SK-N-SH (cell line): ENCODE measurements at places on chromosomes 13 and 19. TPM values are rescaled to one million over a fixed set of nuclear protein-coding genes. Genes with fewer than 3 reads are reported as not detected.

TMIGD2 gene
- 0.06 TPM in 1 of 2 replicates, not detected in the other for polyA plus RNA-seq

DNA sequence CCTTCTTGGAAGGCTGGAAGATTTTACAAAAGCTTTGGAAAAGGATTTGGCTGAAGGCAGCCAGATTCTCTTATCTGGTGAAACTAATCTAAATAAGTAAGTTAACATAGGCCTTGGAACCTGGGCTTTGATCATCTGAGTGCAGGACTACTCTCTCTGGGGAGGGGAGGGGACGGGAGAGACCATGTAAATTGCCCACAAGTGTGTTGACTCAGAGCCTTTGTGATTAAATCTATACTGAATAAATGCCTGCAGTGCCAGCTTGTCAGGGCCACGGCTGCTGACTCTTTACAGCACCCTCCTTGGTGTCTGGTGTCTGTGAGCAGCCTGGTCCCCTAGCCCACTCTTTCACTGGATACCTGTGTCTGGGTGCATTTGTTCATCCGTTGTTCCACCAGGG is 251.4 kb downstream of the ITGBL1 start:
- H3K4me3 ChIP-seq: no peak overlapping the region
- peaks cover 12% of the 10 kb centered on the region; the same call in 1 of the 2 replicates for H3K36me3 ChIP-seq
- no peaks in the 10 kb centered on the region for H3K4me1 ChIP-seq
- H3K27me3 ChIP-seq: no peaks in the 10 kb centered on the region
- no peak overlapping the region for H3K27ac ChIP-seq
- DNase-seq: no peak

DNA sequence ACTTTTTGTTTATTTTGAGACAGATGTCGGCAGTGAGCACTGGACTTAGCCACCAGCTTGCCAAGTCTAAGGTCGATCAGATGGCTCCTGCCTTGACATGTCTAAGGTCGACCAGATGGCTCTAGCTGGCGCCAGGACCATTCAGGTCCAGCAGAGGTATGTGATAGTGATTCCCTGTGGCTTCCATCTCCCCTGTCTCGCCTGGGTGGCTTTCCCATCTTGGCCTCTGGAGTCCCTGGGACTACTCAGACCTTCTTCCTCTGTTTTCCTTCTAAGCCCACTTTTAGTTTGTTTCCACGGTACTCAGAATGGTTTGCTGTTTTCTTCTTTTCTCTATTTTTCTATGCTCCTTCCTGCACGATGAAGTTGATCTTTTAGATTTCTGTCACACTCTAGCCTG is 1435.7 kb downstream of the UQCRFS1 start:
- H3K4me1 ChIP-seq: no peaks in the 10 kb centered on the region
- H3K36me3 ChIP-seq: no peaks in the 10 kb centered on the region
- no peaks in the 10 kb centered on the region for H3K27me3 ChIP-seq
- no peak overlapping the region for H3K27ac ChIP-seq

DNA sequence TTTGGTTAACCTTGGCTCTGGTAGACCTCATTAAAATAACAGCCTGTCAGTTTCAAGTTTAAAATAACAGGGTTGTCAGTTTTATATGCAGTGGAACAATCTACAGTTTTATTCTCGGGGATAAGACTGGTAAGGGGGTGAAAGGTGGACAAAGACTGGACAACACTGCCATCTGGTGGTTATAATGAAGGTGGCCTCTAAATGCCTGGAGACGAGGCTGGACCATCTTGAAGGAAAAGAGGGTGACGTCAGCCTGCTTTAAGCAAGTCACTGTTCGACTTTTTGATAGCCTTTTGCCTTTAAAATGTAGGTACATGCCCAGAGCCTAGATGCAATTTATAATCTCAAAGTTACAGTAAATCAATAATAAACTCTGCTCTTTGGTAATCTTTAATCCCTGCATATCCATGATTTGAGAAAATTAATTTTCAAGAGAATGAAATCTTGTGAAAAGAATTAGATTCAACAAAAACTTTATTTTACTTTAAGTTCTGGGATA is 117.0 kb downstream of the DCT start:
- peak; percentile 81 for DNase-seq
- H3K36me3 ChIP-seq: no peaks in the 10 kb centered on the region
- no peak overlapping the region for H3K27ac ChIP-seq
- H3K4me1 ChIP-seq: no peaks in the 10 kb centered on the region; the same call in 1 of the 2 replicates
- H3K27me3 ChIP-seq: no peaks in the 10 kb centered on the region
- H3K4me3 ChIP-seq: no peak overlapping the region

DNA sequence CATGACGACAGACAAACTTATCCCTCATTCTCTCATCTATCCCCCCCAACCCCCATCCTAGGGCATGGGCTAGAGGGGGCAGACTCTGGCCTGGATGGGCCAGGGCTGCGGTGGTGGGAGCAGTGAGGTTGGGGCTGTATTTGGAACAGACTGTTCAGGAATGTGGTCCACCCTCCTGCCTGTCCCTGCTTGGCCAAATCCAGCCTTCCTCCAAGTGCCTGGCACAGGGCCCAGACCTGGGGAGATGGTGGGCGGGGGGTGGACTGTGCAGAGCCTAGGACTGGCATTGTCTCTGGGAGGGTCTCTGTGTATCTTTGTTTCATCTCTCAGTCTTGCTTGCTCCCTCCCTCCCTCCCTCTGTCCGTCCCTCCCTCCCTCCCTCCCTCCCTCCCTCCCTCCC is 14.2 kb downstream of the EGLN2 start:
- peaks cover 9% of the 10 kb centered on the region for H3K36me3 ChIP-seq
- H3K27ac ChIP-seq: no peak overlapping the region
- DNase-seq: no peak

GRCh38 chr19:4937060-4937459 is 27.8 kb downstream of the UHRF1 start:
- H3K27ac ChIP-seq: no peak overlapping the region
- no peaks in the 10 kb centered on the region for H3K27me3 ChIP-seq
- H3K4me3 ChIP-seq: no peak overlapping the region
- peaks cover 18% of the 10 kb centered on the region for H3K36me3 ChIP-seq

GRCh38 chr19:10120538-10121189 is 965 bp upstream of the EIF3G start:
- peaks cover 12% of the 10 kb centered on the region for H3K36me3 ChIP-seq
- no peak for DNase-seq
- H3K4me3 ChIP-seq: no peak overlapping the region
- no peaks in the 10 kb centered on the region for H3K27me3 ChIP-seq
- 0 out of 2 replicates have a peak, but pooled peaks cover 3% of the 10 kb centered on the region for H3K4me1 ChIP-seq

DNA sequence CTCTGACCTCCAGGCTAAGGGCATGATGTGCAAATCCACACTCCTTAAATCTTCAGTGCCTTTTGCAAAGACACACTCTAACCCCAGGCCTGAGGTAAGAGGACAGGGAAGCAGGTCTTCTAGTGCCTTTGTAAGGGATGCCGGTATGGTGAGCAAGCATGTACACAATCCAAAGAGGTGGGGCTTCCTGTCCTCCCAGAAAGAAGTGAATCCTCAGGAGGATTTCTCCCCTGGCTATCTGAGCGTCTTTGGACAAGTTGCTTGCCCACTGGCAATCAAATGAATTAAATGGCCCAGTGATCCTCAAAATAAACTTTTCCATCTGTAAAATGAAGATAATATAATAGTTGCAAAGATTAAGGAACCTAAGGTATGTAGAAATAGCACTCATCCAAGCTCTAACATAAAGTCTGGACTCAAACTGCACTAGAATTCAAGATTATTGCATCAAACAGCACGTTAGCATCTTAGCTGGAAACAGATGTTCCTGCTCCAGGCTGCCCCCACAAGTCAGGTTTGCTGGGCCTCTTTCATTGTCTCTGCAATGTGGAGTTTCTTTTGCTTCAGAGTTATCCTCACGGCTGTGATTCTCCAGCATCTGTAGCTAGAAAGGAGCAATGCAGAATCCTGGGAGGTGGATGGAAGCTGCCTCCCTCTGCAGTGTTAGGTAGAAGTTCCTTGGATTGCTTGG is 249.6 kb downstream of the TSHZ3 start:
- no peak overlapping the region for H3K27ac ChIP-seq
- no peaks in the 10 kb centered on the region for H3K27me3 ChIP-seq
- no peak overlapping the region for H3K4me3 ChIP-seq

PSG3 gene
- 0.07 and 0.10 TPM in 2 replicates for polyA plus RNA-seq

- no peaks in the 10 kb centered on the region for H3K36me3 ChIP-seq
- no peak overlapping the region for H3K27ac ChIP-seq
- DNase-seq: peak; percentile 63
- H3K27me3 ChIP-seq: no peaks in the 10 kb centered on the region
- no peak overlapping the region for H3K4me3 ChIP-seq
- no peaks in the 10 kb centered on the region for H3K4me1 ChIP-seq
These were observed 548.2 kb downstream of the GPC5 start for GRCh38 chr13:91946498-91947070.

IGSF23 gene
- polyA plus RNA-seq: 0.08 and 0.10 TPM in 2 replicates

GRCh38 chr13:105340061-105340606 is 1195.3 kb downstream of the EFNB2 start:
- no peak overlapping the region for H3K27ac ChIP-seq
- no peak overlapping the region for H3K4me3 ChIP-seq
- H3K36me3 ChIP-seq: no peaks in the 10 kb centered on the region

DNA sequence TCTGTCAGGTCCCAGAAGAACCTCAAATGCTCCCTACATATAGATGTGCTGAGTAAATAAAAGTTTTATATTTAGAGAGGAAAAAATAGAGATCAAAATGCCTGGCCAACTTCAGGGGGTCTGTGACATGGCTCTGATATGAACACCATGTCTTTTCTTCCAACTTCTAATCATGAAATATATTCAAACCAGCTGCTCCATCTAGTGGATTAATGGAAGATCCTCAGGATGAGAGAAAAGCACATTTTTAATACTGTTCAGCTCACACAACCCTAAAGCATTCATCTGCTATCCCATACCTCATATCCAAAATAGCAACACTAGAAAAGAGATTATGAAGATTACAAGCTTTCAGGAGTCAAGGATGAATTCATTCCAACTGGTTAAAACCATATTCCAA is 56.0 kb upstream of the DOCK9 start:
- no peak overlapping the region for H3K27ac ChIP-seq
- H3K4me1 ChIP-seq: no peaks in the 10 kb centered on the region; the same call in none of the 2 replicates
- no peak overlapping the region for H3K4me3 ChIP-seq
- H3K27me3 ChIP-seq: no peaks in the 10 kb centered on the region
- H3K36me3 ChIP-seq: no peaks in the 10 kb centered on the region

- H3K4me3 ChIP-seq: no peak overlapping the region
- peaks cover 3% of the 10 kb centered on the region for H3K4me1 ChIP-seq
- no peaks in the 10 kb centered on the region for H3K36me3 ChIP-seq
- no peaks in the 10 kb centered on the region for H3K27me3 ChIP-seq
- peak overlapping the region; percentile 19; the same call in 1 of the 2 replicates for H3K27ac ChIP-seq
- no peak for DNase-seq
These were observed 46.3 kb upstream of the TPP2 start for GRCh38 chr13:102550507-102550906.

- DNase-seq: no peak
- no peaks in the 10 kb centered on the region for H3K4me1 ChIP-seq
- no peak overlapping the region for H3K4me3 ChIP-seq
- H3K27ac ChIP-seq: no peak overlapping the region
- H3K27me3 ChIP-seq: no peaks in the 10 kb centered on the region
- peaks cover 26% of the 10 kb centered on the region; the same call in 1 of the 2 replicates for H3K36me3 ChIP-seq
These were observed 9.8 kb downstream of the PNPLA6 start for GRCh38 chr19:7545300-7545699.

DNA sequence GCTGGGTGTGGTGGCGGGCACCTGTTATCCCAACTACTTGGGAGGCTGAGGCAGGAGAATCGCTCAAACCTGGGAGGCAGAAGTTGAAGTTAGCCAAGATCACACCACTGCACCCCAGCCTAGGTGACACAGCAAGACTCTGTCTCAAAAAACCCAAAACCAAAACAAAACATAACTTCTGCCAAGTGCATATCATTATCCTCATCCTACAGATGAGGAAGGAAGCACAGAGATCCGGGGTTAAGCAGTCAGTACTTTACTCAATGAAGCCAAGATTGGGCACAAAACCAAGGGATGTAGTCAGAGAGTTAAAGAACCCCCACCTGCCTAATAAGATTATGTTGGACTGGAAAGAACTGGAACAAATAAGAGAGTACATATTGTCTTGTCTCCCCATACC is 5.5 kb upstream of the TMTC4 start:
- no peak for DNase-seq
- 0 out of 2 replicates have a peak, but pooled peaks cover 6% of the 10 kb centered on the region for H3K27me3 ChIP-seq
- H3K4me1 ChIP-seq: peaks cover 4% of the 10 kb centered on the region; the same call in 1 of the 2 replicates
- no peaks in the 10 kb centered on the region for H3K36me3 ChIP-seq
- H3K27ac ChIP-seq: no peak overlapping the region

ZNF541 gene
- polyA plus RNA-seq: 0.08 TPM in 2 replicates

DNA sequence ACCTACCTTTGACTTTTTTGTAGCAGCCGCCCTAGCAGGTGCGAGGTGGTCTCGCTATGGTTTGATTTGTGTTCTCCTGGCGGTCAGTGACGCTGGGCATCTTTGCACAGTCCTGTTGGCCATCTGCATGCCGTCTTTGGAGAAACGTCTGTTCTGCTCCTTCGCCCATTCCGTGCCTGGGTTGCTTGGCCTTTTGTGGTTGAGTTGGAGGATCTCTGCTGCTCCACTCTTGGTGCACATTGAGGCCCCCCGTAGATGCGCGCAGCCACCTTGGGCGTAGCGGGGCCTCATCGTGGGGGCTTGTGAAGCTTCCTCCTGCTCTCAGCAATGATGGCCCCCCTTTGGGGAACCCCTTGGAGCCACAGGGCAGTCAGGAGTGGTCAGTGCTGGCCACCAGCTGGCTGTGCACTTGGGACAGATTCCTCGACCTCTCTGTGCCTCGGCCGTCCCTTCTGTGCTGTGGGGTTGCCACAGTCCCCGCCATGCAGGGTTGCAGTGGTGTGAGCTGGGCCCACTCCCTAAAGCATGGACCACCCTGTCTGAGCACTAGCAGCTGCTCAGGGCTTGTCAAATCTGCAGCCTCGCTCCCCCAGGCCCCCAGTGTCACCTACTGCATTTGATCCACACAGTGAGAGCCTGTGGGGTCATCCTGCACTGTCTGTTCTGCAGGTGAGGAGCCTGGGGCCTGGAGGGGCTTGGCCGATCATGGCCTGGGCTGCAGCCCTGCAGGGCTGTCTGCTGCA is 170.8 kb downstream of the KDM4B start:
- H3K4me1 ChIP-seq: peaks cover 13% of the 10 kb centered on the region; the same call in 1 of the 2 replicates
- H3K27ac ChIP-seq: no peak overlapping the region
- H3K4me3 ChIP-seq: no peak overlapping the region
- H3K36me3 ChIP-seq: peaks cover 51% of the 10 kb centered on the region; the same call in 1 of the 2 replicates

GNG14 gene
- not detected in 2 replicates for polyA plus RNA-seq

EMP3 gene
- 263 and 277 TPM in 2 replicates for polyA plus RNA-seq

GRCh38 chr13:21884965-21885567 is 214.2 kb downstream of the FGF9 start:
- no peaks in the 10 kb centered on the region for H3K4me1 ChIP-seq
- no peak for DNase-seq
- no peak overlapping the region for H3K4me3 ChIP-seq

- peaks cover 3% of the 10 kb centered on the region; the same call in 1 of the 2 replicates for H3K4me1 ChIP-seq
- no peak for DNase-seq
- H3K4me3 ChIP-seq: no peak overlapping the region
- H3K27me3 ChIP-seq: no peaks in the 10 kb centered on the region
- no peak overlapping the region for H3K27ac ChIP-seq
These were observed 6.7 kb downstream of the ZBTB32 start for GRCh38 chr19:35710784-35711723.

GRCh38 chr13:52851137-52851962 is 2.9 kb upstream of the PCDH8 start:
- peaks cover 32% of the 10 kb centered on the region for H3K4me1 ChIP-seq
- H3K27me3 ChIP-seq: peaks cover 37% of the 10 kb centered on the region
- DNase-seq: peak; percentile 68
- no peaks in the 10 kb centered on the region for H3K36me3 ChIP-seq
- H3K27ac ChIP-seq: no peak overlapping the region; the same call in 1 of the 2 replicates
- H3K4me3 ChIP-seq: peak overlapping the region; percentile 97
